ENCODE measurements at places on chromosomes 13 and 19.

- no peak for DNase-seq
Observed at GRCh38 chr19:917323-918151, at the start of gene KISS1R. Gene KISS1R, plus strand, starts transcription at chr19:917333. Its CDS starts 170 bp downstream, at chr19:917503.

- no peak for DNase-seq
Observed at GRCh38 chr13:79404985-79405384, 1.1 kb downstream of the RBM26 start.

GRCh38 chr19:47110521-47111005, 3.0 kb downstream of the ZC3H4 start:
- DNase-seq = no peak

DNA sequence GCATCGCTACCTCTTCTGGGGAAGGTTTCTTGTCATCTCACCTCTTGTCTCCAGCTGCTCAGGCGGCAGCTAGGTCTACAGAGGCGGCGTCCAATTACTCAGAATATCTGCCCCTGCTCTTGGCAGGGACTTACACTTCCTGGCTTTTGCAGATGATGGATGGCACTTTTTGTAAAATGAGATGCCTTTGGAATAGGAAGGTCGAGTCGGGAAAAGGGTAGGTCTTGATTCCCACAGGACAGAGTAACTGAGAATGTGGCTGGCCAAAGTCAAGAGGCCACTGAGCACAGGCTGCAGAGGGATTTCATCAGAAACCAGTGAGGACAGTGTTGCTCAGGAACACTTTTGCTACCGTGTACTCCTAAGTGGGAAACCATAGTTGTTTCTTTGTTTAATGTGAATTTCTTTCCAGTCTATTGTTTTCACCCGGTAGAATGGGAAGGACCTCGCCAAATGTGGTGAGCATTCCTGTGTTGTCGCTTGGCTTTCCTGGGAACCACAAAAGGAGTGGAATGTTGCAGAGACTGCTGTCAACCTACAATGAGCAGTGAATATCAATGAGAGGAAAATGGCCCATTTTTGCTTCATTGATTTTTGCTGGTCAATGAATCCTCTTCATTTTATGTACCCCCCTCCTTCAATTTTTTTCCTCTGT, 383.7 kb downstream of the HS6ST3 start:
- no peak for DNase-seq

DNA sequence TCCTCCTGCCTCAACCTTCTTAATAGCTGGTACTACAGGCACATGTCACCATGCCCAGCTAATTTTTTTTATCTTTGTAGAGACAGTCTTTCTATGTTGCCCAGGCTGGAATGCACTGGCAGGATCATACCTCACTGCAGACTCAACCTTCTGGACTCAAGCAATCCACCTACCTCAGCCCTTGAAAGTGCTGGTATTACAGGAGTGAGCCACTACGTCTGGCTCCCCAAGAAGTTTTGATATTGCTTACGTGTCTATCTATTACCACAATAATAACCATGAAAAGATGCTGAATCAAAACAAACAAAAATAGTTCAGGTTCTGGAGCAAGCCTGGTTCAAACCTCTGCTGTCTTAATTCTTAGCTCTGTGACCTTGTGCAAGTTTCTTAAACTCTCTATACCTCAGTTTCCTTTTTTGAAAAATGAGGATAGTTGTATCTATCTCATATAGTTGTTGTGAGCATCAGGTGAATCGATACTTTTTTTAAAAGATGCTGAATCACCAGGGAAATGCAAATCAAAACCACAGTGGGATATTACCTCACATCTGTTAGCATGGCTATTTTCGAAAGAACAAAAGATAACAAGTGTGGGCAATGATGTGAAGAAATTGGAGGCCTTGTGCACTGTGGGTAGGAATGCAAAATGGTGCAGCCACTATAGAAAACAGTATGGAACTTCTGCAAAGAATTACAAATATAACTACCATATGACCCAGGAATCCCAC, 19.0 kb upstream of the LEUTX start:
- DNase-seq = no peak

GRCh38 chr13:58619396-58620113, 988.0 kb downstream of the PCDH17 start:
- DNase-seq = no peak

GRCh38 chr19:1872807-1873523, 9.6 kb upstream of the KLF16 start:
- DNase-seq = no peak

DNA sequence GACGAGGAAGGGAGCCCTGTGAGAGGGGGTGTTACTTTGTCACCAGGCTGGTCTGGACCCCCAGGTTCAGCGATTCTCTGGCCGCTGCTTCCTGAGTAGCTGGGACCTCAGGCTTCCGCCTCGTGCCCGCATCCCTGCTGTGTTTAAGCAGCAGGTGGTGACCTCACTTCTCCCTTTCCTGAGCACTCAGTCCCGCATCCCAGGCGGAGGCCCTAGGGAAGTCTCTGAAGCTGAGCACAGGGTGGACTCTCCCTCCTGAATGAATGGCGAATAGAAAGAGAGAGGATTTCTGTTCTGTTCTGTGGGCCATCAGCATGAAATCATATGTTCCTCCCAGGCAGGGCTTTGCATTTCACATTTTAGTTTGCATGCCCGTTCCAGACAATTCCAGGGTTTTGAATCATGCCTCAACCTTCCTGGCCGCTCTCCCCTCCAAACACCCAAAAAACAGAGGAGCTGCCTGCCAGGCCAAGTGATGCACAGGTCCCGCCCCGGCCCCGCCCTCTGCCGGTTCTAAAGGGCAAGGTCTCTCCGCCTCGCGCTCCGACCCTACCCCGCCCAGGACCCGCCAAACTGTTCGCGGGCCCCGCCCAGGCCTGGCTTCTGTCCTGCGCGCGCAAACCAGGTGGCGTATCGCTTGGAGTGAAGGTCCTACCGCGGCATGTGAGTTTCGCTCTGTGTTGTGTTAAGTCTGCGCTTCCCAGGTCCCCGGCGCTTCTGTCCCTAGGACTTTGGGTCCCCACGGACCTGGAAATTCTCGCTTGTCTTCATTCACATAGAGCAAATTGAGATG, 35.1 kb upstream of the ZNF808 start:
- no peak for DNase-seq

DNA sequence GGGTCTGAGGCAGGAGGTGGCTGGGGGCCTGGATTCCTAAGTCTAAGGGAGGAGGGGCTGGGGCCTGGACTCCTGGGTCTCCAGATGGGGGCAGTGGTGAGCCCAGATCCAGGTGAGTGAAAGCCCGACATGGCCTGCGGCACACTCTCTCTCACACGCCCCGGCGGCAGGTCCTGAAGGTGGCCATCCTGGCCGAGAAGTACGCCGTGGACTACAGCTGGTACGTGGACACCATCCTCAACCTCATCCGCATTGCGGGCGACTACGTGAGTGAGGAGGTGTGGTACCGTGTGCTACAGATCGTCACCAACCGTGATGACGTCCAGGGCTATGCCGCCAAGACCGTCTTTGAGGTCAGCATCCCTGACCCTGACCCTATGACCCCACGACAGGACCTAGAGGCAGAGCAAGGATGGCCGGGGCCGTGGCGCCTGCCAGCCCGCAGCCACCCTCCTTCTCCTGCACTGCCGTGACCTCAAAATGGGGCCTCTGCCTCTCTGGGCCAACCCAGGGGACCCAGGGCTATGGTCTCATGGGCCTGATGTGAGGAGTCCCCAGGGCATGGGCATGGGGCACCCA, 13.2 kb downstream of the FUZ start:
- DNase-seq = no peak

DNA sequence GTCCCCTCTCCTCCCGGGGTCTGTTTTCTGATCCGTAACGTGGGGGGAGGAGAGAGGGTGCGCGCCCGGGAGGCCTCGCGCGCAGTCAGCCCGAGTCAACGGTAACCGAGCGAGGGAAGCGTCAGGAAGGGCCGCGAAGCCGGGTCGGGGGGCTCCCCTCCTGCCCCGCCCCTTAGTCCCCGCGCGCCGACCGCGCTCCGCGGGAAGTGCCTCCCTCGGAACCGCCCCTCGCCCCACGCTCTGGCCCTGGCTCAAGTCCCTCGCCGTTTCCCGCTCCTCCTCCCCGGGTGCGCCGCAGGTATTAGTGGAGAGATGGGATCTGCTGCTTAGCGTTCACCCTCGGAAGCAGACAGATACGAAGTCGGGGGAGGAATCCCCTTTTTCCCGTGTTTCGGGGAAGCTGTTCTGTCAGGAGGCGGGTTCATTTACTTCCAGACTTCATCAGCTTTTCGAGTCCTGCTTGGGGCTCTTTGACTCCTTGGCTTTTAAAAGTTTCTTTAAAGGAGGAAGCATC, 770 bp downstream of the HNRNPM start:
- peak; percentile 26 for DNase-seq

DNA sequence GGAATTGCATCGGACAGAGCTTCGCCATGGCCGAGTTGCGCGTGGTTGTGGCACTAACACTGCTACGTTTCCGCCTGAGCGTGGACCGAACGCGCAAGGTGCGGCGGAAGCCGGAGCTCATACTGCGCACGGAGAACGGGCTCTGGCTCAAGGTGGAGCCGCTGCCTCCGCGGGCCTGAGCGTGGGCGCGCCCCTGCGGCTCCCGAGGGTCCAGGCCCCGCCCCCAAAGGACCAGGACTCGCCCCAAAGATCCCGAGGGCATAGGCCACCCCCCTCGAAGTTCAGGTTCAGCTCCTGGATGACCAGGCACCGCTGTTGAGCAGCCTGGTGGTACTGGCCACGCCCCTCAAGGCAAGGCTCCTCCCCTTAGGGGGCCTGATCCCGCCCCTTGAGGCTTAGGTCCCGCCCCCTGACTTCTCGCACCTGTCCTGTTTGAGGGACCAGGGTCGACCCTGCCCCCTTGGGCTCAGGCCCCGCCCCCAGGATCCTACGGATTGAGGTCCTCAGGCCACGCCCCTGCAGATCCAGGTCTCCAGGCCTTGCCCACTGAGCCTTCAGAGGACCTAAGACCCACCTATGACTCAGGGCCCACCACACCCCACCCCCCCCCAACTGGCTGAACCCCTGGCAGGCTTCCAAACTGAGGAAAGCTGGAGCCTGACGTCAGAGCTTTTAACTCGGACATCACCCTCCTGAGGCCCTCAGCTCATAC, 43.1 kb downstream of the CYP4F22 start:
- DNase-seq = no peak

- DNase-seq = no peak
Observed at GRCh38 chr13:24271601-24272451, 37.6 kb upstream of the C1QTNF9 start.

DNA sequence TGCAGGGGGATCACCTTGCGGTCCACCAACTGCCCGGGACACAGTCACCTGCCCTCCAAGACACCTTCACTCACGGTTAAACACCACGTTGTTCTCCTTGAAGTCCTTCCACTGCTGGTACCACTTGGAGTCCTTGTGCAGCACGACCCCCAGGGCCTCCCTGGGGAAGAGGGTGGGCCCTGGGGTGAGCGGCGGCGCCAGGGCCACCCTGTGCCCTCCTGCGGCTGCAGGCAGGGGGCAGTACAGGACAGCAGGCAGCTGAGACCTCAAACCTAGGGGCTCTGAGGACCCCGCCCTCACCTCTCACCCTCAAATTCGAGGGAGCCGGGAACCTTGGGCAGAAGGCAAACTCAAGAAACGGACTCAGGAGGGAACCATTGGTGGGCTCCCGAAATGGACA, 7.5 kb upstream of the CTXN1 start:
- no peak for DNase-seq

DNA sequence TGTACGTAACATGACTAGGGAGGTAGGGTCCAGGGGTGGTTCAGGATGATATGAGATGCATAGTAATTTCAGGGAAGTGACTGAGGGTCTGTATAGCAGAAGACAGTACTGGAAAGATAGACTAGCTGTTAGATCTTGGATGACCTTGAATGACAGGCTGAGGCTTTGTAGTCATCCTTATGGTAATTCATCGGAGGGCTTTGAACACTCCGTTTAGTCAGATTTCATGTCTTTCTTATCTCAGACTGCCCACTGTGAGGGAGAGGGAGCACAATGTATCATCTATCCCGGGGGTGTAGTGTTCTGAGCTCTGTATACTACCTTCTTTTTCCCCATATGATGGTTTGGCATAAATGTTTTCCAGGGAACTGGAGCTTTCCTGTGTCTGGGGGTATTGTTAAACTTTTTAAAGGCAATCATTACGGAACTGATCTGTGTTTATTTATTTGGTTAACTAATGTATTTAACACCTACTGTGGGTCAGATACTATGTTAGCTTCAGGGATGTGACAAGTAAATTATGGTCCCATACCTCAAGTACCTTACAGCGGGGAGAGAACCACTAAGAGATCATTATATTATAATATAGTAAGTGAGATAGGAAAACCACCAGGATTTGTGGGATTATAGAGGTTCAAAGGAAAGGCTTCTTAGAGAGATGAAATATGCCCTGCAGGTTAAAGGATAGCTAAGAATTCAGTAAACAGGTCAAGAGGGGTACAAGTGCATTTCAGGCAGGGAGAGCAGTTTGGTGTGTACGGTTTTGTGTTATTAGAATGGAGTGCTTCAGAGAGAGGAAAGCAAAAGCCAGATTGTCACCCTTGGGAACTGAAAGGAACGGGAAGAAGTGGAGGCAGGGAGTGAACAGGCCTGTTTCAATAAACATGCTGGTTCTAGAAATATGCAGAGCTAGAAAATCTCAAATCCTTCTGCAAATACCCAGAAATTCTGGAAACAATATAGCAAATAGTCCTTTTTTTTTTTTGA, 164.8 kb upstream of the KL start:
- no peak for DNase-seq

DNA sequence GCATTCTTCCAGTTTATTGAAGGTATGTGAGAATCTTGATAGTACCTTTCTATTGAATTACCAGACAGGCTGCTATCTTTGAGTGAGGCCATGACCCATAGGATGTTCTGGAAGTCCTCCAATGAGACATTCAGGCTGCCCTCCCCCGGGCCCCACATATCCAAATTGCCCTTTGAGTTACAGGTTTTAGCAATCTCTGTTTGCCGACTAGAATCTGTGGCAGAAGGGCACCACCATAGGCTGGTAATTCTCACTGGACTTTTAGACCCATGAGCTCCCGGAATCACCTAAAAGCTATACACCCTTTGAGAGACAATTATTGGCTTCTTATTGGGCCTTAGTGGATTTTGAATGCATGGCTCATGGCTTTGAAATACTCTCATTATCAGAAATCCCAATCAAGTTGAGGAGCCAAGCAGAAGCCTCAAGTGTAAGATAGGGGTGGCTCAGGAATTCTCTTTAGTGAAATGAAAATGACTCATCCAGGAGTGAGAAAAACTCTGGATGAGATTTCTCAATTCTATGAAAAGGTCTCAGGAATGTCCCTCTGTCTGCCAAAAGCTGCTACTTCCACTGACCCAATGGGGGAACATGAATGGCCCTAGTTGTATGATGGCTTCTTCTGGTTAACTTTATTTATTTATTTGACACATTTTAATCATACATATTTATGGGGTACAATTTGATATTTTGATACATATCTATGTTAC, 172.1 kb upstream of the CSNK1A1L start:
- no peak for DNase-seq

Measured in H54 (cell line).